ENCODE measurements at places on chromosomes 1 and 21. TPM values are rescaled to one million over a fixed set of nuclear protein-coding genes. Genes with fewer than 3 reads are reported as not detected.

Gene ATP1A4
- not detected for total RNA-seq

Gene SPRR2F
- not detected for total RNA-seq

Gene LRRC3
- not detected for total RNA-seq

Gene OR2AK2
- not detected for total RNA-seq

Gene SLC25A34
- 0.19 TPM for total RNA-seq

Gene CATSPERE
- 0.11 TPM for total RNA-seq

Gene CITED4
- 1.8 TPM for total RNA-seq

Gene PSMD4
- 175 TPM for total RNA-seq

Gene TMEM82
- 0.11 TPM for total RNA-seq

Gene TNFRSF18
- not detected for total RNA-seq

Gene TFF2
- not detected for total RNA-seq

Gene NOS1AP
- 0.98 TPM for total RNA-seq

Gene CELA2B
- not detected for total RNA-seq
